Uterus (tissue), 4 donors: ENCODE measurements at places on chromosomes 12 and 14. TPM values are rescaled to one million over a fixed set of nuclear protein-coding genes. Genes with fewer than 3 reads are reported as not detected.

FBXO33 gene
- total RNA-seq: 19.1 TPM

REC8 gene
- total RNA-seq: 54.3 TPM

TSPAN11 gene
- 0.88 TPM for total RNA-seq

GNB3 gene
- 2.7 TPM for total RNA-seq

DNA sequence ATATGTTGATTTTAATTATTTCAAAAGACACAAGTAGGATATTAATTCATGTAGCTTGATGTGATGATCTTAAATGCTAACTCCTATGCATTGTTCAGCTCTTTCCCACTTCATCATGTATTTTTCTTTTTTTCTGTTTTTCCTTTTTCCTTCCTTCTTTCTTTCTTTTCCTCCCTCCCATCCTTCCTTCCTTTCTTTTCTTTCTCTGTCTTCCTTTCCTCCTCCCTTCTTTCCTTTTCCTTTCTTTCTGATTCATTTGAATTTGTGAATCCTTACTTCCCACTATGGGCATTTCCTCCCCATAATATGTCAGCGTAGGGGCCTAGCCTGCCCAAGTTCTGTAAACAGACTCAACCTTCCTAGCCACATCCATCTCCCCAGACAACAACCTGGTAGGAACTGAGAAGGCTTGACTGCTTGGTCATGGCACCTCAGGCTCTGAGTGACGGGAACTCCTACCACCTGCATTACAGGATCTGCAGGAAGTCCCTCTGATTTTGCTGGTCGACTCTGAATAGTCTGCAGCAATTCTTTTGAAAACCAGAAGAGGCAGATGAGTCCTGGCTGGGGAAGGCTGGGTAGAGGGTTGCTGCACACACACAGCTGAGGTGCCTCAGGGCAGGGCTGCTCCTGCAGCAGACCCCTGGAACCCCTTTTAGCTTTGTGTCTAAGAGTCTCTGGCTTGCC lies 33.4 kb upstream of the BHLHE41 start:
- DNase-seq: no peak
- H3K36me3 ChIP-seq: no peaks in the 10 kb centered on the region
- no peak overlapping the region for H3K4me3 ChIP-seq
- no peaks in the 10 kb centered on the region for H3K27me3 ChIP-seq

- H3K4me3 ChIP-seq: no peak overlapping the region
- DNase-seq: no peak
- H3K4me1 ChIP-seq: no peaks in the 10 kb centered on the region
- no peaks in the 10 kb centered on the region for H3K36me3 ChIP-seq
- no peak overlapping the region for H3K27ac ChIP-seq
Observed at GRCh38 chr12:38912116-38912515, 6.7 kb upstream of the CPNE8 start.

- H3K27ac ChIP-seq: no peak overlapping the region
- DNase-seq: no peak
- no peaks in the 10 kb centered on the region for H3K4me1 ChIP-seq
Observed at GRCh38 chr14:75350505-75351060, 72.0 kb downstream of the FOS start.

GRCh38 chr12:78864403-78864869 lies at the start of gene SYT1:
Gene SYT1 (plus strand): TSS chr12:78864774.
- DNase-seq: peak; percentile 87
- H3K4me1 ChIP-seq: no peaks in the 10 kb centered on the region
- H3K27ac ChIP-seq: peak within 1 kb of the TSS; percentile 81
- H3K27me3 ChIP-seq: no peaks in the 10 kb centered on the region
- no peaks in the 10 kb centered on the region for H3K36me3 ChIP-seq

DNA sequence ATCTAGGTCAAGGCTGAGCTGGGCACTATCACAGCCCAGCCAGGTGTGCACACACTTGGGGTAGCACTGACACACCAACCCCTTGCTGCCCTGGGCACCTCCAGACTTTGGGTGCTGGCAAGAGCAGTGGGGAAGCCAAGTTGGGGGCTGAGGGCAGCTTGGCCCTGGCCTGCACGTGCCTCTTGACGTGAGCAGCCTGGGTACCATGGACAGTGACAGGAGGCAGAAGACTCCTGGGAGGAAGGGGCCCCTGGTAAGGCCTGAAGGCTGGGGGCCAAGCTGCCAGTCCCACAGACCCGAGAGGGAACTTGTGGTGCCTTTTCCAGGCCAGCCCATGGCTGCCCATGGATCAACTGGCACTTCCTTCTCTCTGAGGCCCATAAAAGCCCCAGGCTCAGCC lies 124.1 kb upstream of the SFSWAP start:
- H3K4me1 ChIP-seq: no peaks in the 10 kb centered on the region
- H3K4me3 ChIP-seq: no peak overlapping the region
- H3K27me3 ChIP-seq: no peaks in the 10 kb centered on the region
- no peak for DNase-seq
- no peak overlapping the region for H3K27ac ChIP-seq

GRCh38 chr12:94305130-94305957 lies 154.3 kb downstream of the CEP83 start:
- H3K4me3 ChIP-seq: no peak overlapping the region
- peaks cover 7% of the 10 kb centered on the region for H3K4me1 ChIP-seq
- H3K36me3 ChIP-seq: no peaks in the 10 kb centered on the region
- DNase-seq: no peak
- H3K27ac ChIP-seq: peak overlapping the region; percentile 63
- no peaks in the 10 kb centered on the region for H3K27me3 ChIP-seq

DNA sequence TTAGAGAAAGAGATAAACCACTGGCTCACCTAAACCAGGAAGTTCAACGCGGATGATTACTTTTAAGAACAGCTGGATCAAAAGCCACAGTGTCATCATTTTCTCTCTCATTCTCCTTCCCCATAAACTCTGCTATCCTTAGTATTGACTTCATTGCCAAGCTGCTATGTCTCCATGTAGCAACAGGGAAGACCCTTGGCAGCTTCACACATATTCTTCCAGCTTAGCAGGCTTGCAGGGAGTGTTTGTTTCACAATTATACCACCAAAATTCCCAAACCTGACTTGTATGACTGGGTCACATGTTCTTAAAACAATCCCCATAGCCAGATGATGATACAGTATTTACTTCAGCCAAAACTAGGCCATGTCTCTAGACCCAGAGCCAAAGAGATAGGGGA lies 235.5 kb downstream of the PAWR start:
- no peak overlapping the region for H3K4me3 ChIP-seq
- peaks cover 5% of the 10 kb centered on the region for H3K4me1 ChIP-seq
- no peaks in the 10 kb centered on the region for H3K27me3 ChIP-seq
- DNase-seq: no peak
- peak overlapping the region; percentile 95 for H3K27ac ChIP-seq

- no peak for DNase-seq
- H3K4me1 ChIP-seq: no peaks in the 10 kb centered on the region
- H3K27me3 ChIP-seq: no peaks in the 10 kb centered on the region
- no peaks in the 10 kb centered on the region for H3K36me3 ChIP-seq
- no peak overlapping the region for H3K4me3 ChIP-seq
- H3K27ac ChIP-seq: no peak overlapping the region
Observed at GRCh38 chr12:115811045-115811444, 466.4 kb downstream of the MED13L start.

- no peak overlapping the region for H3K27ac ChIP-seq
- H3K36me3 ChIP-seq: no peaks in the 10 kb centered on the region
- no peaks in the 10 kb centered on the region for H3K4me1 ChIP-seq
- H3K27me3 ChIP-seq: no peaks in the 10 kb centered on the region
- H3K4me3 ChIP-seq: no peak overlapping the region
- DNase-seq: no peak
Observed at GRCh38 chr14:33972583-33973081, 21.8 kb upstream of the EGLN3 start.

- DNase-seq: no peak
- no peaks in the 10 kb centered on the region for H3K27me3 ChIP-seq
- H3K4me3 ChIP-seq: no peak overlapping the region
- H3K36me3 ChIP-seq: no peaks in the 10 kb centered on the region
- no peak overlapping the region for H3K27ac ChIP-seq
Observed at GRCh38 chr14:83712418-83713129, 1817.4 kb upstream of the FLRT2 start.

GRCh38 chr14:95495076-95495475 lies 21.4 kb downstream of the SYNE3 start:
- DNase-seq: no peak
- no peak overlapping the region for H3K4me3 ChIP-seq
- H3K27ac ChIP-seq: peak overlapping the region; percentile 69
- H3K36me3 ChIP-seq: no peaks in the 10 kb centered on the region
- H3K27me3 ChIP-seq: no peaks in the 10 kb centered on the region

DNA sequence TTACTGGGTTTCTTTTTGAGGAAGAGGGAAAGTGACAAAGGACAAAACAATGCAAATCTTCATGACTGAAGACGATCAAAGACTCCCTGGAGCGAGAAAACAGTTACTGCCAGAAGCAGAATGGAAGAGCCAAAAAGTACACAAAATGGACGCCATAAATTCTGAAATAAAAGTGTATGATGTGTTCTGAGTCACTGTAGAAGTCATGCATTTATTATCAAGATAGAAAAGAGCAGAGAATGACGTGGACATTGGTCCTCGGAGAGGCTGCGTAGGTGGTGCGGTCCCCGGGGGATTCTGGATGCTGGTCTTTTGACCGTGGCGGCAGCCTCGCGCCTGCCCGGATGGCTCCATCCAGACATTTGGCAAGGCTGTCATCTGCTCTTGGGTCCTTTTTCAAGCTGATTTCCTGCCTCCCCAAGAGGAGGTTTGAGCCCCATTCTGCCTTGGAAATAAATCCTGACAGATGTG lies 52.8 kb downstream of the C14orf132 start:
- no peak overlapping the region for H3K4me3 ChIP-seq
- no peaks in the 10 kb centered on the region for H3K36me3 ChIP-seq
- no peak for DNase-seq
- no peaks in the 10 kb centered on the region for H3K27me3 ChIP-seq

- no peak overlapping the region for H3K27ac ChIP-seq
- no peak overlapping the region for H3K4me3 ChIP-seq
- DNase-seq: no peak
- H3K27me3 ChIP-seq: no peaks in the 10 kb centered on the region
Observed at GRCh38 chr12:58416236-58416635, 474.9 kb downstream of the ATP23 start.
